ENCODE measurements at places on chromosomes 12 and 14.

GRCh38 chr14:60723907-60724618, at the start of gene SIX4:
Gene SIX4, minus strand, starts transcription at chr14:60724351. Its CDS starts 277 bp downstream, at chr14:60724074.
- peak; percentile 42 for DNase-seq

- no peak for DNase-seq
Measured at GRCh38 chr14:55332654-55333570, 61.7 kb downstream of the FBXO34 start.

GRCh38 chr12:99906786-99907579, 77.8 kb downstream of the ANKS1B start:
- no peak for DNase-seq

DNA sequence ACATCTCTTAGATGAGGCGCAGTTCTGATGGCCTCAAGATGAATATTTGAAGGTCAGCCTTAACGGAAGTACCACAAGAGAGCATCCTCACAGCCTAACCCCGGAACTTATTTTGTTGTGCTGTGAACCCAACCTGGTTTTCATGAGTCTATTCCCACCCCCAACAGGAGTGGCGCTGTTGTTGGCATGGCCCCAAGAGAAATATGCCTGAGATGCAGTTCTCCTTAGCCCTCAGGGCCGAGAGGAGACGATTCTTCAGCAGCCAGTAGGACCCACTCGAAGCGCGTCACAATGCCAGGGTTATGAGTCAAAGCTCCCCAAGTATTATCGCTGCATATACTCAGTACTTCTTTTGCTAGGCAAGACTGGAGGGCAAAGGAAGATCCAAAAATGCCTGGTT, 24.5 kb upstream of the BCL11B start:
- DNase-seq = no peak
